CD8-positive, alpha-beta memory T cell (primary cell): ENCODE measurements at places on chromosomes 7 and 10. TPM values are rescaled to one million over a fixed set of nuclear protein-coding genes. Genes with fewer than 3 reads are reported as not detected.

MSMB gene
- not detected for total RNA-seq

AKR1C4 gene
- total RNA-seq, result not detected

AMPH gene
- total RNA-seq, result not detected

CLDN3 gene
- not detected for total RNA-seq

SFXN4 gene
- 48.2 TPM for total RNA-seq

CCDC172 gene
- not detected for total RNA-seq

BAMBI gene
- total RNA-seq, result 1.4 TPM

TSPAN33 gene
- 23.2 TPM for total RNA-seq

DNA sequence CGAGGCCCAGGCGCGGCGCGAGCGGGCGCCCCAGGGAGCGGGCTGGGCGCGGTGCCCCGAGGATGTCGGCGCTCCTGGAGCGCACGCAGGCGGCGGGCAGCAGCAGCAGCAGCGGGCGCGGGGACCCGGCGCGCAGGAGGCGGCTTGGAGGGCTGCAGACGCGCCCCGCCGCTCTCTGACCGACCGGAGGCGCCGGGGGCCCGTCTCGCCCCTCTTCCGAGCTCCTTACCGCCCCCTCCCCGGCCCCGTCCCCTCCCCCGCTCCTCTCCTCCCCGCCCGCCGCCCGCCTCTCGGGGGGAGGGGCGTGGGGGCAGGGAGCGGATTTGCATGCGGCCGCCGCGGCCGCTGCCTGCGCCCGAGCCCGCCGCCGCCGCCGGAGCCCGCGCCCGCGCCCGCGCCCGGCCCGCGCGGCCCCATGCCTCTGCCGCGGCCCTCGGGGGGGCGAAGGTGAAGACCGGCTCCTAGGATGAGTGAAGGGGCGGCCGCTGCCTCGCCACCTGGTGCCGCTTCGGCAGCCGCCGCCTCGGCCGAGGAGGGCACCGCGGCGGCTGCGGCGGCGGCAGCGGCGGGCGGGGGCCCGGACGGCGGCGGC, at the start of gene NRG3:
TSS of gene NRG3 (plus strand) at position 320 of the 592 bp plus-strand sequence.
- DNase-seq, result no peak

GRCh38 chr10:70742537-70743429, 42.4 kb downstream of the TBATA start:
- no peak for DNase-seq

GRCh38 chr10:6602700-6603084, 22.6 kb upstream of the PRKCQ start:
- DNase-seq, result no peak

GRCh38 chr10:98272245-98272644, 4.3 kb upstream of the LOXL4 start:
- DNase-seq, result no peak

- no peak for DNase-seq
These were observed 43.8 kb downstream of the EXOC6 start for GRCh38 chr10:92891885-92892690.

GRCh38 chr7:149330914-149331567, 69.0 kb downstream of the ZNF783 start:
- DNase-seq, result no peak

GRCh38 chr7:72298091-72298490, 114.0 kb downstream of the CALN1 start:
- no peak for DNase-seq

DNA sequence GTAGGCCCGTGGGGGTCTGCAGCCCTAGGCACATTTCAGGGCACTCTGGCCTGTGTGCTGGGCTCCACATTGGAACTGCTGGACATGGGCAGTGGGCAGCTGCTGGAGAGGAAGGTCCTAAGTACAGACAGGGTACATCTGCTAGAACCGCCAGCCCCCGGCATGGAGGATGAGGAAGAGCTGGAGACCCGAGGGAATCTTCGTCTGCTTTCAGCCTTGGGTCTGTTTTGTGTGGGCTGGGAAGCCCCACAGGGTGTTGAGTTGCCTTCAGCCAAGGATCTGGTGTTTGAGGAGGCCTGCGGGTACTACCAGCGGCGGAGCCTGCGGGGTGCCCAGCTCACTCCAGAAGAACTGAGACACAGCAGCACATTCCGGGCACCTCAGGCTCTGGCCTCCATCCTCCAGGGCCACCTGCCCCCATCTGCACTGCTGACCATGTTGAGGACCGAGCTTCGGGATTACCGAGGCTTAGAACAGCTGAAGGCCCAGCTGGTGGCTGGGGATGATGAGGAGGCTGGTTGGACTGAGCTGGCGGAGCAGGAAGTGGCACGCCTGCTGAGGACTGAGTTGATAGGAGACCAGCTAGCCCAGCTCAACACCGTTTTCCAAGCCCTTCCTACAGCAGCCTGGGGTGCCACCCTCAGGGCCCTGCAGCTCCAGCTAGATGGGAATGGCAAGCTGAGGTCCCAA, 1.4 kb downstream of the HPS6 start:
- DNase-seq, result no peak

DNA sequence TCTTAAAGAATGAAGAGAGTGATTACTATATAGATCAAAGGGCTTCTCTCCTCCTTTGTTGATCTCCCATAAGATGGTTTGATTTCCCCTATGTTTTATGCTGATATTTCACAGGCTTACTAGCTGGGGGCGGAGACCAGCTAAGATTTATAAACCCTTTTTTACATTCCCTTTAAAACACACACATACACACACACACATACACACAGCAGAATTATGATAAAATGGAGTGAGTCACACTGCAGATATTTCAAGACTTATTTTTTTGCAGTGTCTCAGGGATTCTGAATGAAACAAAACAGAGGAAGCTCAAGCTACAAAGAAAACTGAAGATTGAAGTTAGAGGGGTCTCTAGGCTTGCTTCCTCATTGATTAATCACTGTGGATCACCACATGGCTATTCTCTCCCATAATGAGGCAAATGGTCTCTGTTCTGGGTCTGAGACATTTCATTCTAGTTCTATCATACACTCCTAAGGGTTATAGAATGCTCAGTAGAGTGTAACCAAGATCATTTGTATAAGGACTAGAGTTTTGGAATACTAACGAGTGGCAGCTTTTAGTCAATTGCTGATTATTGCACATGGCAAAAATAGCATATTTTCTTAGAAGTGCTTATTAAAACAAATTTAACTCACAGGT, 18.6 kb downstream of the INA start:
- DNase-seq, result no peak

GRCh38 chr10:18224626-18225445, 84.6 kb downstream of the CACNB2 start:
- DNase-seq, result no peak

DNA sequence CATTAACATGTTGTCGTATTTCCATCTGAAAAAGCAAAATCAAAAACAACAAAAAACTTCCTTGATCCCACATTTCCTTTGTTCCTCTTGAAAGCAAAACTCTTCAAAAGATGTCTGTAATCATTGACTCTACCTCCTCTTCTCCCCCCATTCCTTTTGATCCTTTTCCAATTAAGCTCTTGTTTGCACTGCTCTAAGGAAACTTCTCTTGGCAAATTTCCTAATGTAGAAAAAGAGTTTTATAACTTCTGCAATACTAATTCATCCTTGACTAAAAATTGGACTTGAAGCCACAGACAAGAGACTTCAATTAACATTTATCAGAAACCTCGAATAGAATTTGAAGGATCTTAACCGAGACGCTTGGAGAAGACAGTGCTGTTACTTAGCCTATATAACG, 317.1 kb upstream of the SEMA3C start:
- DNase-seq, result no peak

GRCh38 chr7:114623146-114623545, 208.5 kb downstream of the FOXP2 start:
- DNase-seq, result no peak

- DNase-seq, result no peak
These were observed 62.0 kb downstream of the CFAP58 start for GRCh38 chr10:104415526-104416165.

GRCh38 chr10:32253276-32253675, 93.7 kb downstream of the EPC1 start:
- no peak for DNase-seq

GRCh38 chr7:92330835-92331438, 85.2 kb downstream of the ANKIB1 start:
- no peak for DNase-seq

DNA sequence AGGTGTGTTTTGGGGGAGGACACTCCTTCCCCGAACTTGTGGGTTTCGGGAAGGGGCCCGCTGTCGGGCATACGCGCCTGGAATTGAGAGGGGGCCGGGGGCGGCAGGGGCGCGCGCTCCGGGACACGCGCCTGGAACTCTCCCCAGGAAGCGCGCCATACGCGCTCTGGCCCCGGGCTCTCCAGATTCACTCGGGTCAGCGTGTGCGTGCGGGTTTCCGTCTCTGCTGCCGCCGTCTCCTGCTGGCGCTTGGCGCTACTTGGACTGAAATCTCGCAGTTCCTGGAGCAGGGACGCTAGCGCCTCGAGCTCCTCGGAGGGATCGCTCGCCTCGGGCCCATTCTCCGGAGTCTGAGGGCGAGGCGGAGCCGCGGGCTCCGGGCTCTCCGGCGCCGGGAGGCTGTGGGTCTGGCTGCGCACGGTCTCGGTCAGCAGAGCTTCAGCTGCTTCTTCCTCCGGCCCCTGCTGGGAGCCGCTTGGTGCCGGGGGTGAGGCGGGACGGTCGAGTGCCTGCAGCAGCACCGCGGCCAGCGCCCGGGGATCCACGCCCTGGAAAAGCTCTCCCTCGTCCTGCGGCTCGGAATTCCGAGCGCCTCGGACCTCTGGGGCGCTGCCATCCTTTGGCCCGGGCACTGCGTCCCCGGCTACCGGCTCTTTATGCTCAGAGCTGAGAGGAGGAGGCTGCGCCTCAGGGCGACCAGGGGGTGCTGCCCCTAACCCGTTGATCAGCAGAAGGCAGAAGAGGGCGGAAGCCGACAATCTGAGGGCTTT, 1.1 kb downstream of the VGF start:
- DNase-seq, result no peak

GRCh38 chr10:101564490-101564991, 23.5 kb downstream of the POLL start:
- no peak for DNase-seq

- no peak for DNase-seq
These were observed 17.5 kb upstream of the MTPN start for GRCh38 chr7:135994466-135995205.

- DNase-seq, result no peak
These were observed 76.4 kb upstream of the PTER start for GRCh38 chr10:16360425-16360824.

GRCh38 chr7:137976696-137977095, 25.2 kb downstream of the CREB3L2 start:
- no peak for DNase-seq

DNA sequence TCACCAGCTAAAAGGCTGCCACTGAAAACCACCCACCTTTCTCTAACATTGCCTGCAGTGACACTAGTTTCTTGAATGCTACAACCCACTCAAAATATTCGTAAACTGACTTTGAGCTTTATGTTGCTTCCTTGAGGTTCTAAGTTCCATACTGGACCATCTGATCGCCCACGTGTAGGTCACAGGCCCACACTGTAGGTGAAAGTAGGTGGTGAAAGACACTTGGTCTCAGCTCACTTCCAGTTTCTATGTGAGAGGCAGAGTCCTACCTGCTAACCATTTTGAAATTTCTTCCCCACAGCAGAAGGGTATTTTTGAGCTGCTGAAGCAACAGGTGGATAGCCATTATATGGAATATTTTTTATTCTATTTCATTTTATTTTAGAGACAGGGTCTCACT, 97.3 kb downstream of the MYO3A start:
- no peak for DNase-seq

GRCh38 chr7:16651396-16652239, 5.6 kb downstream of the BZW2 start:
- DNase-seq, result no peak

- no peak for DNase-seq
These were observed 29.7 kb downstream of the MKLN1 start for GRCh38 chr7:131357282-131357880.

GRCh38 chr10:73906524-73907447, 4.1 kb upstream of the PLAU start:
- no peak for DNase-seq
